ENCODE measurements at places on chromosomes 3 and 15.

DNA sequence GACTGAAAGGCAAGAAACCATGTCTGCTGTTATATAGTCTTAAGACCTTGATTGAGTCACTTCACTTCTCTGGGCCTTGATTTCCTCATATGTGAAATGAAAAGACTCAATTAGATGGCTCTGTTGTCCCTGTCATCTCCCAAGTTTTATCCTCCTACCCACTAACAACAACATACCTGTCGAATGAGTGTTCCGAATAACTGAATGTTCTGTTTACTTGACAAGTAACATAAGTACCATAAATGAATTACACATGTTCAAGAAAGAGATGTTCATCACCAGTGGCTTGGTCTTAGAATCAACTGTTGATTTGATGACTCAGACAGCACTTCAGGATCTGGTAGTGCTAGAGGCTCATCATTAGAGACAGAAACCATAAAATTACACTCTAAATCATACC, 311.7 kb downstream of the VPS13C start:
- DNase-seq, result no peak

DNA sequence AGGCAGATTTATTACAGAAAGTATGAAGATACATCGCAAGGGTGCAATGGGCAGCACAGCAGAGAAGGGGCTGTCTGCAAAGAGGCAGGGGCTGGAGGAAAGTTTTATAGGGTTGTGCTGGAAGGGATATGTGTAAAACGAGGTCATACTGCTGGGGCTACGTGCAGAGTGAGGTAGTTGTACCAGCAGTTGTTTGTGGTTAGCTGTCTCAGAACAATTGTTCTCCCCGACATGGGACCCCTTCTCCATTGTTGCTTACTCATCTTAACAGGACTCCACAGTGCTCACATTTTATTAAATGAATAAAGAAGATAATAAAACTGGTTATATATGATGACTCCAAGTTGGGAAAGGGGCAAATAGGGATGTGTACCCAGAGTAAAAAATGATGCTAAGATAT, 49.4 kb downstream of the GTPBP8 start:
- DNase-seq, result no peak

DNA sequence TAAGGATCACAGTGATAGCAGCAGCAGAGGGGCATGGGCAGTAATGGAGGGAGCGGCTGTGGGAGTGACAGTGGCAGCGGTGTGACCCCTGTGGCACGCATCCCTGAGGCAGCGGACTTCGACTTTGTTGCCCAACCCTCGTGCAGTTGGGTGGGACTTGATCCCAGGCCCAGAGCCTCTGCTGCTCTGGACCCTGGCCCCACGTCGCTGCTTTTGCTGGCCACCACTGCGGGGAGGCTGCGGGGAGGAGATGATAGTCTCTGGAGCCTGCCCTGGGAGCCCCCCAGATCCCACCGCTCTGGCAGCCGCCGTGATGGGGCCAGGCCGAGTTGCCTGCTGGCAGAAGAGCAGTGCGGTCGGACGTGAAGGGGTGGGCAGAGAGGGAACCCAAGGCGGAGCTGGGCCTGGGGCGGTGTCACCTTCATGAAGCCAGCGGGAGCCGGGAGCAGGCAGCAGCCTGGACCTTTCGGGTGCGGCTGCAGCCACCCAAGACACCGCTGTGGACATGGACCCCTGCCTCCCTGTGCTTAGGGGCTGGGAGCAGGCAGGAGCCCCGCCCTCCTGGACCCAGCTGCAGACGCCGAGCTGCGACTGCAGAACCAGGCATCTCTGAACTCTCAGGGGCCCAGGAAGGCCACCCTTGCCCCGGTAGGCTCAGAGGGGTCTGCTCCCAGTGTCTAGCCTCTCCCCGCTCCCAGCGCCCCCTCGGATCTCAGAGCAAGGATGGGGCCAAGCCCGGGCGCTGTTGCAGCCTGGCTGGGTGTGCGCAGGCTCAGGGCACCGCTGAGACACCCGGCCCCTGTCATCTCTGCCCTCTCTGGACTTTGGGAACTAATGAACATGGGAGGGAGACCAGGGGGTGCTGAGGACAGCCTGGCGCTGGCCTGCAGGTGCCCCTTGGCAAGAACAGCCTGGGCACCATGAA, 38.3 kb downstream of the COMMD2 start:
- no peak for DNase-seq

DNA sequence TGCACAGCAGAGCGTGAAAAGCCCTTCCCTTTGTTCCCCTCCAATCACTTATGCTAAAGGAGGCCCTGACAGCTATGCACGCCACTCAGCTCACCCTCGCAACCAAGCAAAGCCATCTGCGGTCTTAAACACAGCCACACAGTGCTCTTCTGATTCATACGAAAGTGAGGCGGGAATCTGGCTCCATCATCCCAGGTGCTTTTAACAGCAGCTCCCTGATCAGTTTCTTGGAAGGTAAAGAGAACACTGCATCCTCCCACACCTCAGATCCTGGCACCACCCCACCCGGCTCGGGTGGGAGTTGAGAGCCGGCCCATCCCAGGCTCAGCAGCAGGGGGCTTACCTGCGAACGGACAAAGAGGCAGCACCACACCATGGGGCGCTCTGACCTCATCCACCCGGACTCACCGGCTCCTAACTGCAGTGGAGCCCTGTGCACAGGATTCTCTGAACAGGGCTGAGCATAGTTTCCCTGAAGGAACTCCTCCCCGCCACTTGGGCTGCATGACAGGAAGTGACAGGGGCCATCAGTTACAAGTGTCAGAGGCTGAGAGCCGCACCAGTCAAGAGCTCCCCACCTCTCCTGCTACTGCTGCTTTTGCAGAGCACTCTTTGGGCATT, 114.3 kb upstream of the ARHGEF3 start:
- DNase-seq, result no peak

DNA sequence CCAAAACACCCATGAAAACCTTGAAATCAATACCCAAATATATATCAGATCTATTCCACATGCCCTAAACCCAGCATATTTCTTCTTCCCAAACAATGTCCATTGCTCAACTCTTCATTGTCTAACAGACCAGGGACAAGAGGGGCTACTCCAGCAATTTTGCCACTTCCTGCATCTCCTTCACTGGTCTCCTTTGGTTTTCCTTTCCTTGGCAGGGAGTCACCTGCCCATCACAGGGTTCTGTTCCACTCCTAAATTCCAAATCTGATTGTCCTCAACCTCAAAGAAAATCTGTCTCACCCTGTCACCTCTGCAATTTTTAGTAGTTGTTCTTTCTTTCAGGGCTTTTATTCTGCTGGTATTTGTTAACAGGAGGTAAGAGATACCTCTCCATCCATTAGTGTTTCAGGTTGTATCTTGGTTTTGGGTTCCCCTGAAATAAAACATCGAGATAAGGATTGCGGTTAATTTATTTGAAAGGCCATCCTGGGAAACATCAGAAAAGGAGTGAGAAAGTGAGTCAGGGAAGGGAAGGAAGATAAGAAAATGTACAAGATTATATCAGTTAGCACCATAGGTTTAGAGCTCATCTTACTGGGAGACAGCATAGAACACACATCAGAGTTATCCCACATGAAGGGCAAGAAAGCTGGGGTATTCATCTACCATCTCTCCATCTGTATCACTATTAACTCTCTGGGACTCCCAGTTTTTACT, 13.6 kb downstream of the ZBED2 start:
- no peak for DNase-seq

DNA sequence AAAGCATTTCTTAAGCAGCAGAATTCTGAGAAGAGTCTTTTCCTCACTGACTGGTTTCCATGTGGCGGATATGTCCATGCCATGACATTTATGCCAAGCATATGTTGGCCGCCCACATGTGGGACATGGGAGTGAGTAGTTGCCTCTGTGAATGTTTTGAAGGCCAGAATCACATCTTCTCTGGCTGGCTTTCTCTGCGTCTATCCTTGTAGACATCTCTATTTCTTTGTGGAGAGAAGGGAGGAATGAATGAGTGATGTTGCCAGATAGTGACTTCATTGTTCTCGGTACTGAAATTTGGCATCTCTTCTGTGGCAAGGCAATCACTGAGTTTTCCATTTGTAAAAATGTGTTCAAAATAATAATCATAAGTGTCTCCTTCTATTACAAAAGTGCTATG, 316.0 kb downstream of the CLSTN2 start:
- DNase-seq, result no peak

DNA sequence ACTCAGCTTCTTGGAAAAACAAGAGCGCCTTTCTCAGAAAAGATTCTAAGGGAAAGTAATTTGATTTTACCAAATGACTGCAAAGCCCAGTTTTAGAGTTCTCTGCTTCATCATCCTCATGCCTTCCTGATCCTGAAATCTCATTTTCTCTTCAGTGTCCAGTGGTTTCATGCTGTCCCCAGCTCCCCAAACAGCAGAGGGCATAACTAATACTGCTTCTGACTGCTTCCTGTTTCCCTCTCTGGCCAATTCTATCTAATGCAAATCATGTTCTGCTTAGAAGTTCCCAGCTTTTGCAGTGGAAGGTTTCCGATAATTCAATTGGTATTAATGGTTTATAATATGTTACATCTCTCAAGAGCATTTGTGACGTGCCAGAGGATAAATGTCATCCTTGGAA, 161.1 kb downstream of the CLSTN2 start:
- no peak for DNase-seq

- DNase-seq, result no peak
Measured at GRCh38 chr3:57118254-57118653, 46.9 kb downstream of the IL17RD start.

DNA sequence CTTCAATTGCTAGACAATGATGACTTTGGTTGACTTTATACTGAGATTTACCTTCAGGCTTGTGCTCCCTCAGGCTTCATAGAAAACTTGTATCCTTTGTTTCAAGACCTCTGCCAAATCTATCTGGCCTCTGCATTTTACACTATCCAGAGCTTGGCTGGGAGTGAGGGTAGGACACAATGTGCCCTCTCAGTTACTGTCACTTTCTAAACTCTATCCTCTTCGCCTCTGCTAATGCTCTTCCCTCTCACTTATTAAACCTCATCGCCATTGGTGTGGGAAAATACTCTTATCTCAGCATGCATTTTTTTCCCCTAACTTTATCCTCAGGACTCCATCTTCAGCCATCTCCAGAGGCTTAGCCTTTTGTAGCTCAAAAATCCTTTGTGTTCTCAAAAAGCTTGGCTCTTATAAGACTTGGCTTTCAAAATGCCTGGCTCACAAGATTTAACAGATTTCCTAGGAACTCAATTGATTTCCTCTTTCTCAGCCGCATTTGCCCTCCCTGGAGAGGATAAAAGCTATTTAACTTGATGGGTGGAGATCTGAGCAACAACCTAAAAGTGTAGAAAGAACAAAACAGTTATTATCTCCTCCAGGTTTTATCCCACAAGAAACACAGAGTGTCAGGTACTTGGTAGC, 28.3 kb downstream of the SUCNR1 start:
- DNase-seq, result no peak

GRCh38 chr3:17806876-17807275, 64.4 kb upstream of the TBC1D5 start:
- no peak for DNase-seq

DNA sequence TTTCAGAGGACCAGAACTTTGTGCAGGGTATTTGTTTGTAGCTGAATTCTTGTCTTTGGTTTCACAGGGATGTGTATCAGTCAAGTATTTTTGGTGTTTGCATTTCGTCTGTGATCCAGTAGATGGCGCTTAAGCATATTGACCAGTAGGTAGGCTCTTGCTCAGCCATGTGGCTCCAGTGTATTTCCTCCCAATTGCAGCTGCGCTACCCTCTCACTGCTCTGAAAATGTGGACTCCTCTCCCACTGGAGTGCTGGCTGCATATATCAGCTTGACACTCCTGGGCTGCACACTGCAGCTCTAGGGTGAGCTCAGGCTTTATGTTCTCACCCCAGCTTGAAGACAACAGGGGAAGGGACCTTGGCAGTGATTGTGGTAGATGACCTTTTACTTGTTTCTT, 1264.3 kb upstream of the ALCAM start:
- peak; percentile 4 for DNase-seq

DNA sequence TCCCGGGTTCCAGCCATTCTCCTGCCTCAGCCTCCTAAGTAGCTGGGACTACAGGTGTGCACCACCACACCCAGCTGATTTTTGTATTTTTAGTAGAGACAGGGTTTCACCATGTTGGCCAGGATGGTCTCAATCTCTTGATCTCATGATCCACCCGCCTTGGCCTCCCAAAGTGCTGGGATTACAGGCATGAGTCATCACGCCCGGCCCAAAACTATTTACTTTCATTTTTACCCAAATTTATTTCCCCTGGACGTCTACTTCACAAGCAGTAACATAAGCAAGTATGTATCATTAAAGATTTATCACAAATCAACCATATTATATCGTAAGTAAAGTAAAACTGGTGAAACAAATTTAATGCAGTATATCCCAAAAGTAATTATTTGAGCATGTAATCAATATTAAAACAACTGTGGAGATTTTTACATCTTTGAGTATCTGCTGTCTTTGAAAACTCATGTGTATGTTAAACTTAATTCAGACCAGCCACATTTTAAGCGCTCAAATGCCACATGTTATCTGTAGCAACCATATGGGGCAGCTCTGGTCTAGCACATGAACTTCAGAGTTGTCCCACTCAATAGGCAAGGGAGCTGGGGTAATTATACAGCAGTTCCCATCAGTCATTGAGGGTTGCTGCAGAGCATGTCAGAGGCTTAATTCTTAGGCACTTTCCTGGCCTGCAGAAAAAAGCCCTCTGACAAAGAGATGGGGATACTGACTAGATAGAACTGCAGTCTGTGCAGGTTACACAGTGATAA, 185.7 kb upstream of the CTDSPL start:
- peak; percentile 12 for DNase-seq

- DNase-seq, result no peak
Measured at GRCh38 chr3:179745716-179746115, 92.9 kb downstream of the USP13 start.

DNA sequence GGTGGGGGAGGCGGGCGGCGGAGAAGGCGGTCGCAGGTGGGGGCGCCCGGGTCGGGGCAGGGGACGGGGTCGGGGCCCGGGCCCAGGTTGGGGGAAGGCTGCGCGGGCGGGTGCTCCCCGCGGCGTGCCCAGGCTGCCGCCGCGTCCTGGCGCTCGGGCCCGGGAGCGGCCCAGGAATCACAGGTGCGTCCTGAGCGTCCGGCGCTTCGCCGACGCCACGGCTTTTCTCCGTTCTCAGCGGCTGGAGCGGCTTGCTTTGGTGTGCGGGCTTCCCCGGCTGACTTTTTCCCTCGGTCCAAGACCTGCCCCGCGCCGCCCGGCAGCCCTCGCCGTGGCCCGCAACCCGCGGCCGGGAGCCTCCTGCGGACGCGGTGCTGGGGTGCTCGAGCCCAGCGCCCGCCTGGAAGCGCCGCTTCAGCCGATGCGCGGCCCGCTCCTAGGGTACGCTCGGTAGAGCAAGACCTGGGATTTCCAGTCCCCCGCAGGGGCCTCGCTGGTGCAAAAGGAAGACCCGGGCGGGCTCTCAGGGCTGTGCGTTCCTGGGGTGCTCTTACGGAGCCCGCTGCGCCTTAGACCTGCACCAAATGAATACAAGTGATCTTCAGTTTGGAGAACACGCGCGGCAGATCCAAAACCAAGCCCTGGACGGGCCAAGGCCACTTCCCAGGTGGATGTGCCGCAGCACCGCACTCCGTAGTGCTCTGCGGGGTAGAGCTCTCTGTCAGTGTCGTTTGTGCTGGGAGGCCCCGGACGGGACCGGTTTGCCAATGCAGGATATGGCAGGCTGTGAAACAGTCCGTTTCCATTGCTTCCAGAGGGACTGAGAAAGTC, 639 bp downstream of the NIPA1 start:
- peak; percentile 56 for DNase-seq
